Fibroblast of skin of left quadriceps (primary cell): ENCODE measurements at places on chromosomes 6 and 20.
A peak's percentile ranks its signal among the peaks of the same experiment; 100 is the strongest.

DNA sequence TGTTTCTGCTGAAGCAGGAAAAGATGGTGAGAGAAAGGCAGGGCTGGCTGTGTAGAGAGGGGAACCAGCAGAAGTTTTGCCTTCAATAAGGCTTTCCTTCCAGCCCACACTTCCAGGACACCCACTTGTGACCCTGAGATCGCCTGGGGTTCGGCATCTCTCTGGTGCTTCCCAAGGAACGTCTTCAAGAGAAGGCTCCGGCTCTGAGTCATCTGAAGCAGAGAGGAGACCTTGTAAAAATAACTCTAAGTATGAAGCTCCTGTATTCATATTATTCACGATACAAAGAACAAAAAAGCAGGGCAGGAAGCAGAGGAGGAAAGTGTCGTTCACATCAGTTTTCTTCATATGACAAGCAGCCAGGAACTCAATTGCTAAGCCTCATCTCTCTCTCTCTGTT, 95.4 kb upstream of the MRPS10 start:
- DNase-seq: no peak

GRCh38 chr6:509676-510075, 118.1 kb downstream of the IRF4 start:
- no peak for DNase-seq

- DNase-seq: no peak
Observed at GRCh38 chr6:36309203-36309602, 27.5 kb downstream of the BNIP5 start.

GRCh38 chr20:19137641-19138040, 74.8 kb upstream of the SLC24A3 start:
- no peak for DNase-seq

DNA sequence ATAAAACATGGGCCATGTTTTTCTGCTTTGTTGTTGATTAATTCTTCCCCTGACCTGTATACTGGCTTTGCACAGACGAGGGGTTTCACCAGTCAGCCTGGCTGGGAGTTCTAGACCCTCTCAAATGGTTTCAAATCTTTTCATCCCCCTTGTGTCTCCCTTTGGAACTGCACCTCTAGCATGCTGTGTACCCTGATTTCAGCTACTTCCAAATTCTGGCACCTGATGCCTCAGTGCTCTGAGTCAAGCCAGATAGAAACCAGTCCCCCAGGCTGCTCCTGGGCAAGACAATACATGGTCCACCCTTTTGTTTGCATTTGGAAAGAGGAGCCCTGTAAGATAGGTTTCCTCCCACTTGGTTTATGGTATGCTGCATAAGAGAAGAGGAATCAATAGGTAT, 290.2 kb downstream of the BTBD3 start:
- DNase-seq: peak; percentile 22

- DNase-seq: peak; percentile 52
Observed at GRCh38 chr20:37907677-37908401, 4.9 kb downstream of the VSTM2L start.

DNA sequence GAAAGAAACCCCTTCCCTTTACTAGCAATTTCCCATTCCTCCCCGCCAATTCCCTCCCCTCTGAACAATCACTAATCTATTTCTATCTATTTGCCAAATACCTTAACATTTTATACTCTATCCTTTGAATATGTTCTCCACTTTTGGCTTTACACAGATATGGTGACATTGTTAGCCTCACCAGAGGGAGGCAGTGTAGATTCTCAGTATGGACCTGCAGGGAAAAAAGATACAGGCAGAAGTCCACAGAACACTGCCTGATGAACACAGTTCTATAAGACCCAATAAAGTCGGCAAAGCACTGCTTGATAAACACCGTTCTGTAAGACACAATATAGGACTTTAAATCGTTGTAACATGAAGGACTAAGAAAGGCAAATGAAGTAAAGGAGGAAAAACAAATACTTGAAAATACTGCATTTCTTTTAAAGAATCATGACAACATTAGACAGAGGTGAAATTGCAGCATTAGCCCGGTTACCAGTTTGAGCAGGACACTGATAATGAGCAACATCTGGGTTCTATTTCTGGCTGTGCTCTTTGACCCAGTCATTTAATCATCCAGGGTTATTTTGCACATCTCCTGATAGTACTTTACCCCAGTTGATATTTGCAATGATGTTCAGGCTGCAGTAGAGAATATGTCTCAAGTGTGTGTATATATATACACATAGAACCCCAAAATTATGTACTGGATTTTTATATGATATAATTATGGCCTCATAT, 296.8 kb downstream of the UTRN start:
- DNase-seq: no peak

GRCh38 chr6:79544299-79544927, 7.2 kb upstream of the LCA5 start:
- no peak for DNase-seq

DNA sequence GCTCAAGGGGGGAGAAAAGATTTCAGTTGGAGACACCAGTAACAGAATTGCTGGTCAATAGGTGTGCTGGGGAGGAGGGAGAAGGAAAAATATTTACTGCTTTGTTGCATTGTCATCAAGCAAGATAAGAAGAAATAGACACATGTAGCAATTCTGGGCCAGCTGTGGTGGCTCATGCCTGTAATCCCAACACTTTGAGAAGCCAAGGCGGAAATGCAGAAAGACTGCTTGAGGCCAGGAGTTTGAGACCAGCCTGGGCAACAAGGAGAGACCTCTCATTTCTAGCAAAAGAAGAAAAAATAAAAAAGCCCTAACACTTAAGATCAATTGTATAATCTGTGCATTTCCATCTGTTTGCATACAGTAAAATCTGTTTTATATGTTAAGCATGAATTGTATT, 126.6 kb downstream of the ZFP64 start:
- DNase-seq: no peak

GRCh38 chr6:158347335-158347734, 35.1 kb downstream of the TULP4 start:
- DNase-seq: no peak

GRCh38 chr6:129694036-129694435, 15.9 kb downstream of the ARHGAP18 start:
- no peak for DNase-seq

DNA sequence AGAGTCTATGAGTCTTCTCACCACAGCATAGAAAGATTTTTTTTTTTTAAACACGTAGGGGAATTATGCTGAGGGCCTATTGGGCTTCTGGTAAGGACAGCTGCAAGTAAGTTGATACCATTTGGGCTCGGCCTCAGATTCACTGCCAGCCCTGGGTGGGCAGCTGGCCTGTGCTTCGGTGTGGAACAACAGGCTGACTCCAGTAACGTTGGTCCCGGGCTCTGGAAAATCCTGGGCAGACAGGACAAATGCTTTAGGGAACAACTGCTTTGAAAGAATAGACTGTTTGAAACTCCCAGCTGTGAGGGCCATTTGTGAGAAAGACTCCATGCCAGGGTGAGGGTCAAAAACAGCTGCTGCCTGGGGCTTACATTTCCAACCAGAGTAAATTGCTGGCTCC, 366.5 kb downstream of the QKI start:
- DNase-seq: no peak

DNA sequence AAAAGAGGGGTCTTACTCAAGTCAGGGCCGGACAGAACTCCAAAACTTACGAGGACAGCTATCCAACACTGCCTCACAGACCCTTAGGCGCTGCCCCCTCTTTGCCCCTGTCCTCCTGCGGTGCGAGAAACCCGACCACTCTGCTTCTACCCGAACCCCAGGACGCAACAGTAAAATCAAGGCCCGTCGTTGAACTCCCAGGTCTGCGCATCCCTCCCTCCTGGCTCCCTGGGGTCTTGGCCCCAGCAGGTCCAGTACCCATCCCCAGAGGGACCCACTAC, 6.4 kb downstream of the OLIG3 start:
- DNase-seq: no peak

DNA sequence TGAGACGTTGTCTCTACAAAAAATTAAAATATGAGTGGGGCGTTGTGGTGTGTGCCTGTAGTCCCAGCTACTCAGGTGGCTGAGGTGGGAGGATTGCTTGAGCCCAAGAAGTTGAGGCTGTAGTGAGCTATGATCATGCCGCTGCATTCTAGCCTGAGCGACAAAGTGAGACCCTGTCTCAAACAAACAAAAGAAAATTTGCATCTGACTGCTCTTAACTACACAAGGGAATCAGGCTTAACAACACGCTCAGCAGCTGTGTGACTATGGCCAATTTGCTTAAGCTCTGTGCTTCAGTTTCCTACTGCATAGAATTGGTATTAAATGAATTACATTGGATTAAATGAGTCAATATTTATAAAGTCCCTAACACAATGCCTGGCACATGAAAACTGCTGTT, 24.3 kb upstream of the MRPS10 start:
- no peak for DNase-seq

GRCh38 chr6:51028276-51028675, 209.6 kb downstream of the TFAP2B start:
- peak; percentile 26 for DNase-seq

GRCh38 chr6:140590641-140591040, 1216.2 kb upstream of the CITED2 start:
- DNase-seq: no peak

DNA sequence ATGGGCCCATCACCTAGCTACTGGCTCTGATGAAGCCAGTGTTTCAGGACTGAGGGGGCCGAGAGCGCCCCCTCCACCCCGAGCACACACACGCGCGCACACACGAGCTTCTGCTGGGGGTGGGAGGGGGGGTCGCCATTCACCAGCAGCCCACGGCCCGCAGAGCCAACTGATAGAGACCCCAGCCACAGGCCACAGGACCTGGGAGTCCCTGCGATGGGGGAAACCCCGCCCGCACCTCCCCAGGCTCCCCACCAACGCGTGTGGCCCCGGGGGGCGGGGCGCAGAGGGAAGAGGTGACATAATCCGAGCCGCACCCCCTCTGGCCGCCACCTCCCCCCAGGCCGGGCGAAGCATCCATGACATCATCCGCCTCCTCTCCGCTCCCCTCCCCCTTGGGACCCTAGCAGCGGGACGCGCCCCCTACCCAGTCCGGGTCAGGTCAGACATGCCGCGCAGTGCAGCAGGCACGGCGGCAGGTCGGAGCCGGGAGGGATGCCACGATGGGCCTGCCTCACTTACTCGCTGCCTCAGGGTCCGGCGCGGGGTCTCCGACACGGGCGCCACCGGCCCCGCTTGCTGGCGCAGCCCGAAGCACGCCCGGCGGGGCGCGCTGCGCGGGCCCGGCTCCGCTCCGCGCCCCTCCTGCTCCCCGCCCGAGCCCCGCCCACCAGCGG, at the start of gene LZTS3:
Gene LZTS3, minus strand, starts transcription at position 617 of the 677 bp plus-strand sequence. CDS start 6,386 bp downstream, outside the sequence.
- DNase-seq: no peak

DNA sequence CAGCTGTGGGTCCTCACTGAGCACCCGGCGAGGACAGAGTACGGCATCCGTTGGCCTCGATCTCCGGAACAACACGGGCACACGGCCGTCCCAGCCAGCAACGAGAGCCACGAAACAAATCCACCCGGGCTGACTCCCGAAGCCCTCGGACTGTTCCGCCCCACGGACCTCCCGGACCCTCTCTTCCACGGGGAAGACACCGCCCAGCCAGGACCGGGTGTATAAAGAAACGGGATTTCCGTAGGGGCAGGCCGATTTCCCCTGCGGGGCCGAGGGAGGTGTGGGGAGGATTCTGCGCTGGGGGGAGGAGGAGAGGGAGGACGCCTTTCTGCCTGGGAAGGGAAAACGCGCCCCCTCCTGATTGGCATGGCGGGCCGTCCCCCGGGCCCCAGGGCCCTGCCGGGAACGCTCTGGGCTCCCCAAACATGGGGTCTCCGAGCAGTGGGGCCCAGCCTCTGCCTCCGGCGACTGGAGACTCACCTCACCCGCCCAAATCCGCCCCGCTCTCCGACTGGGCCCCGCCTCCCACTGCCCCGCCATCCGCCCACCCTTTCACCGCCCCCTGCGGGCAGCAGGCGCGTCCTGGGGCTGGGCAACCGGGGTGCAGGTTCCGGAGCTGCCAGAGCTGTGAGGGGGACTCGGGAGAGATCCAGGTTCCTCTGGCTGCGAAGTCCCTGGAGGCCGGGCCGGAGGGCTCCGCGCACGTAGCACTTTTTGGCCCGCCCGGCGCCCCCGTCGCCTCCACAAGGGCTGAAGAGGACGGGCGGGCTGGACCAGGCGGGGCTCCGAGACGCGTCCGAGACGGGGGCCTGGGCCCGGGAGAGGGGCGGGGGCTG, 679 bp upstream of the PPDPF start:
- DNase-seq: peak; percentile 15

DNA sequence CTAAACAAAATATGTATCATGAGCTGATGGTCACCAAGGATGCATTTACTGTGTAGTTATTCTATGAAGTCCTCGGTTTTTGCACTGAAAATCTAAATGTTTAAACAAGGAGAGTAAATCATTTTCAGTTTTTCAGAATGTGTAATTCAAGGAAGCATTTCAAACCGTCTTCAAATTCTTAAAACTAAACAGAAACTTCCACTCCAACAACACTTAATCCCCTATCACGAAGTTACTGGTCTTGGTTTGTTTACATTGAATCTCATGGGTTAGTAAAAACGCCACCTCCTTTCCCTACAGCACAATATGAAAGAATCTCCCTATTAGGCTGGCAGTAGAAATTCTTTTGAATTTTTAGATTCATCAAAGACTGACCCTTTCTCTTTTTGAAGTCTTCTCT, 192.9 kb downstream of the AIG1 start:
- DNase-seq: no peak

DNA sequence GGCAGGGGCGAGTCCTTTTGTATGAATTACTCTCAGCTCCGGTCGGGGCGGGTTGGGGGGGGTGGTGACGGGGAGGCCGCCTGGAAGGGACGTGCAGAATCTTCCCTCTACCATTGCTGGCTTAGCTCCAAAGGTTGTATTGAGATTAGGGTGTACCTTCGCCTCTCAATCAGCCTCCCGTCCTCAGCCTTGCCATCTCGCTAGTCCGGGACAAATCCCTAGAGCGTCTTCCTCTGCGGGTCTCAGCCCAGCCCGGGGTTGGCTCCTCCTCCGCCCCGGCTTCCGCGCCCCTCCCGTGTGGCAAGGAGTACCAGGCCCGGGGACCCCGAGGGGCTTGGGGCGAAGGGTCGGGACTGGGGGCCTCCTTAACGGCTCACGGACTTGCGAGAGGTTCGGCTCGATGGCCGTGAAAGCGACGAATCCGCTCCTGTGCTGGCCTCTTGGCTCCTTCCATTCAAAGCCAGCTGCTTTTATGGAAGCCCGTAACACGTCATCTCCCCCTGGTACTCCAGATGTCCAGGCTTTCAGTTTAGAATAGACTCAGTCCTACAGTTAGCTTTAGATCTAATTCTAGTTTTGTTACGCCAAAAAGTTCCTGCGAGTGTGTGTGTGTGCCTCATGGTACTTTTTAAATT, 636 bp upstream of the EEF1A1 start:
- peak; percentile 72 for DNase-seq

GRCh38 chr6:127550403-127550802, 26.6 kb upstream of the C6orf58 start:
- DNase-seq: peak; percentile 29

GRCh38 chr20:22836877-22837276, 198.2 kb upstream of the SSTR4 start:
- no peak for DNase-seq

DNA sequence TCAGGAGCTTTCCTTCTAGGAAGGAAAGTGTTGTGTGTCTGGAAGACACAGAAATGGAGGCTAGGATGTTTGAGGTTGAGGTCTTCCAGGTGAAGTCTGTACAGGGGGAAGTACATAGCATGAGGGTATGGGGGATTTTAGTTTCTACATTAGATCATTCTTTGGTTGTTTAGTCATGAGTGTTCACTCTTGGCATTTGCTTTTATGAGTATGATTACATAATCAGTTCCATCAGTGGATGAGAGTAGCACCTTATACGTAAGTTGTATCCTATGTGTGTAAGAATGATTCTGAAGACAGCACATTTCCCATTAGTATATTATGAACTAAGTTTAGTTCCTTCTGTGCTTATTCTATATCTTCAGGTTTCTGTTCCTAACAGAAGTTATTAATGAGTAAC, 1.9 kb downstream of the CDYL start:
- DNase-seq: no peak

GRCh38 chr6:30031381-30031780, 29.7 kb upstream of the POLR1H start:
- no peak for DNase-seq
